ENCODE measurements at places on chromosomes 6 and 20.

GRCh38 chr20:10541668-10542411 lies 106.7 kb downstream of the SLX4IP start:
- DNase-seq: no peak

DNA sequence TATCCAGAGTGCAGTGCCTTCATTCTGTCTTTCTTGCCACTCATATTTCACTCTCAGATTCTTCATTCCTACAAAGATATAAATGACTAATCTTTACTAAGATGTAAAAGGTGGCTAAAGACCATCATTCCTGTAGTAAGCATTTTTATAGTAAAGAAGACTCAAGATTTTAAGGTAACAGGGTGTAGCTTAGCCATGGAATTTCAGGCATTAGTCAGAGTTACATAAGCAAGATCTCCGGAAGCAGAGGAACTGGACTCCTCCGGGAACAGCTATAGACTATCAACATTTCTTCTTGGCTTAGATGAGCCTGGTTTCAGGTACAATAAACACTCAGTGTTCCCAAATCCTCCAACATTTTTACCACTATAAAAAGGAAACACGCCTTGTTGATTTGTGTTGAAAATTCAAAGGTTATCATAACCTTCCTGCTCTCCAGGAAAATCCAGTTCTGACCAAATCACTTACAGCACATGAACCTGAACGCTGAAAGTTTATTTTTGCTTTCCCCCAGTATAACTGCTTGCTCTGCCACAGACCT lies 23.7 kb downstream of the SERPINB1 start:
- no peak for DNase-seq

GRCh38 chr6:36678488-36679042 lies at the start of gene CDKN1A:
Gene CDKN1A (plus strand): TSS chr6:36678714. CDS start chr6:36684102, 5,388 bp downstream.
- peak; percentile 39 for DNase-seq

DNA sequence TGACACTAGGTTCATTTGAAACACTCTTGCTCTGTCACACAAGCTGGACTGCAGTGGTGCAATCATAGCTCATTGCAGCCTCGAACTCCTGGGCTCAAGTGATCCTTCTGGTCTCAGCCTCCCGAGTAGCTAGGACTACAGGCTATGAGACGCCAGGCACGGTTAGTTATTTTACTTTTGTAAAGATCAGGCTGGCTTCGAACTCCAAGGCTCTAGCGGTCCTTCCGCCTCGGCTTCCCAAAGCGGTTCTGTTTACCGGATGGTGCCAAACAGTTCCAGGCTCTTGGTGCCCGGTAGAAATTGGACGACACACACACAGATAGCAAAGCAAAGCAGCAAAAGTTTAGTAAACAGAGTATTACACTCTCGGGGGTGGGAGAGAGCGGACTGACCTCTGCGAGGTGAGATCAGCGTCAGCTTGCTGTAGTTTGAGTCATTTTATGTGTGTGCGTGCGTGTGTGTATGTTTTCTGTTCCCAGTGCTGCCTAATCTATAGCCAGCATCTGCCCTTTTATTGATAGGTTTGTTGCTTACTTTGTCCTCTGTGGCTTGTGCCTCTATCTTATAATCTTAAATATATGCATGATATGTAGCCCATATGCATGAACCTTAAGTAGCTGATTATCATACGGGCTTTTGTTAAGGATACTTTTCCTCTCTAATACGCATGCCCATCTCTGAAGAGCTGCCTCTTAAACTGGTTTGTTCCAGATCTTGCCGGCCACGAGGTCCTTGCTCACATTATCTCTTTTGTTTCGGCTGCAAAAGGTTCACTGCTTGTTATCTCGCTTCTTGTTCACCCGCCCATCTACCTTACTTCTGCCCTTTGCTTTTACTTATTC lies 75.2 kb downstream of the OR2B2 start:
- no peak for DNase-seq

GRCh38 chr6:32198345-32198696 lies 5.9 kb upstream of the GPSM3 start:
- no peak for DNase-seq

- DNase-seq: no peak
These were observed 228.8 kb downstream of the DHX35 start for GRCh38 chr20:39190666-39191570.

- DNase-seq: no peak
These were observed 17.9 kb upstream of the PNPLA1 start for GRCh38 chr6:36252005-36252404.

GRCh38 chr6:100116411-100117194 lies 122.6 kb upstream of the MCHR2 start:
- DNase-seq: peak; percentile 47

DNA sequence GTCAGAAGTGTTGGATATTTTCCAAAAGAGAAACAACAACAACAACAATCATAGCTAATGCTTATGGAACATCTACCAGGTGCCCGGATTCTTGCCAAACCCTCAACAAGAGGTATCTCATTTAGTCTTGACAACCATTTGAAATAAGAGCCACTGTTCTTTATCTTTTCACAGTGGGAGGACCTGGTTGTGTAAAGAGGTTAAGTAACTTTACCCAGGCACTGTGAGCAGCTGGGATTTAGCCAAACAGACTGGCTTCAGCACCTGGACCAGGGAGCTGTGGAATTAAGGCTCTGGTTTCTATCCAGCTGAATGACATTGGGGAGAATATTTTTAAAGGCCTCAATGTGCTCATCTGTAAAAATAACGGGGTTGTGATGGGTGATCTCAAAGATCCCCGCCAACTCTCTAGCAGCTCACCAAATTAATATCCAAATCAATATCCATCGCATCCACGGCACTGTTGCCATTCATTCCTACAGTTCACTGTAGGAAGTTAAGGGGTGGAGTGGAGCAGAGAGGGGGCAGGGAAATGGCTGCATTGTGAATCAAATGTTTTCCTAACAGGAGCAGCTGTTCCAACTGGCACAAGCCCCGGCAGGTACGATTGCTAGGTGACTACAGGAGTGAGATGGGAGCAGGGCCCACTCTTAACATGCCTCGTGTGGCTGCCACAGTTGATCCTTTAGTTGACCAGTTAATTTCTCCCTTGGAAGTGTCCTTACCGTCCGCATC lies 61.8 kb downstream of the GCNT2 start:
- DNase-seq: no peak

DNA sequence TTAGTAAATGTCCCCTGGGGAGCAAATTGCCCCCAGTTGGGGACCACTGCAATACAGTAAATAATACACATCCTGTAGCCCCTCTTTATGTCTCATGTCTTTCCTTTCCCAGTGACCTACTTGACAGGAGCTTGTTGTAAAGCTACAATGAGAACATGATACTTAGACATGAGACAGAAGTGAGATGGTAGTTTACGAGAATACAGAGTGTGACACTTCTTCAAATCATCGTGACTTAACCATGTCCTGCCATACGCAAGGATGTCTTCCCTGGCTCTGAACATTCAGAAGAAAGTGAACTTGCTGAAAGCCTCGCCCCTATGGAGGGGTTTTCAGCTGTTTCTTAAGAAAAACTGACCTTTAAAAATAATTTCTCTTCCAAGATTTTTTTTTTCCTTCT lies 101.0 kb upstream of the SPACA1 start:
- DNase-seq: no peak

DNA sequence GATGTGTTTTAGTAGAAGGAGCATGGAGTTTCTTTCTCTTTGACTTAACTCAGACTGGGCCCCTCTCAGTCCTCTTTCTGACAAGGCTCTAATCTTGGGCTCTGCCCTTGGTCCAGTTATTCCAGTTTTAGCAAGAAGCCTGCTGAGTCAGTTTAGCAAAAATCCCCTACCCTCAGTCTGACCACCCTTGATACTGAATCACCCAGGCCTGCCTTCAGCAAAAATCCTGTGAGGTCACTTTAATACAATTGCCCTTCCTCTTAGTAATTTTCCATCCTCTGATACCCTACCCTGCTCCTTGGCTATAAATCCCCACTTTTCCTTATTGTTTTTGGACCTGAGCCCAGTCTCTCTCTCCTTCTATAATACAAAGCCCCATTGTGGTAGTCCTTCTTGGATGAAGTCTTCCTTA lies 326.7 kb upstream of the NOX3 start:
- peak; percentile 5 for DNase-seq

- no peak for DNase-seq
These were observed 39.5 kb downstream of the ACSS2 start for GRCh38 chr20:34915749-34916455.

DNA sequence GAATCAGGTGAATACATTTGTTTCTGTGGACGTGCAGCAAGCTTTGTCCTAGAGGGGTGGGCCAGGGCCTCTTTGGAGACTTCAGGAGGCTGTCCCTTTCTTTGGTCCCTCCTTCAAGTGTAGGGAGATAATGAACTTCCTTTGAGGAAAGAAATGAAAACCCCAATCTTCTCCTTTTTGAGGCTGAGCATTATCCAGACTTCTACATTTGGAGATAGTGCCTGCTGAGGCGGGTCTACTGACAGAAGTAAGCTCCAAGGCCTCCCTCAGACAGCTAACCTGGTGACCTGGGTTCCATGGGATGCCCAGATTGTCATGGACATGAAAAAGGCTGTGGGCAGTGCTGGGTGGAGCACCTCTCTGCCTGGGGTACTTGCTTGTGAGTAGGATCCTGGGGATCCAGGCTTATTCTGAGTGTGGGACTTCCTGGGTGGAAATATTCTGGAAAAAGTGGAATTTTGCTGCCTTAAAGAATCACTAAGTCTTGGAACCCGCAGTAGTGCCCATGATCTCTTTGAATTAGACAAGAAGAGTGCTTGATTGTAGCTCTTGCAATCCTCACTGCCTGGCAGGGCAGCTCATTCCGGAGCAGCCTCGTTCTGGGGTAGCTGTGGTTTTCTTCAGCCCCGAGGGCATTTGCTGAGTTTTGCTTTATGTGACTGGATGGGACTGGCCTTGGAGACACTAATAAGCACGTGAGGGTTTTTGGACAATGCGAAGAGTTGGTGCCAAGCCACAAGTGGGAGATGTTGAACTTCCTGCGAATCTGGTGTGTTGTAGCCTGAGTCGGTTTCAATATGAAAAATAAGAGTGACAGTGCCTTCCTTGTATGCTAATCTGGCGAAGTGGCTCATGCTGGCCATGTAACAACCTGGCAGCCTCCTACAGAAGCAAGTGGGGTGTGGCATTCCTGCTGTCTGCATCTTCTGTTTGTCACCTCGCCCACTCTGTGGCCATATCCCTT lies 28.1 kb downstream of the SNRNP48 start:
- no peak for DNase-seq

DNA sequence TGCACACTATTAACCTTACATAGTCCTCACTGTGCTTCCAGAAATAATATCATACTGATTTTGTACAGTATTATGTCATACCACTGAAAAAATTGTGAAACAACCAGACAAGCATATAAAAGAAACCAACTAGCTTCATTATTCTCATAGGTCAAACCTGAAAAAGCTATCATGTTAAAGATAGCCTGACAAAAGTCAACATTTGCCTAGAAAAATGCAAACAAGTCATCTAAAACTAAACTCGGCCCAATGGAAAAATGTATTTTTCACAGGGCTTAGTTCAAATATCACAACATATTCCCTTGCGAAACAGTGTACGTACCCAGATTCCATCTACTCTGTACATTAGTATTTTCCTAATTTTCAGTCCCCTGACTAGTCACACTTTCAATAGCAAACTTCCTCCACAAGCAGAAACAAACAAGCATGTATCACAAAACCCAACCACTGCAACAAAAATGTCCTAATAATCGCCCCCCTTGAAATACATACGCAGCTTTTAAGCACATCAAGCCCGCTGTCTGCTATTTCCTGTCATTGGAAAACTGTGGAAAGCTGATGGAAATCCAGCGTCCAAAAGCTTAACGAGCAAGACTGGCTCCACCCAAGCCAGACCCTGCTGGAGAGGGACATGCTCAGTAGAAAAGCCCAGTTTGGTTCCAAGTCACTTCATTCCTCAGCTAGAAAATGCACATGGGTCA lies 93.1 kb downstream of the EPB41L2 start:
- DNase-seq: no peak

GRCh38 chr6:76837564-76837963 lies 625.7 kb downstream of the HTR1B start:
- DNase-seq: no peak

DNA sequence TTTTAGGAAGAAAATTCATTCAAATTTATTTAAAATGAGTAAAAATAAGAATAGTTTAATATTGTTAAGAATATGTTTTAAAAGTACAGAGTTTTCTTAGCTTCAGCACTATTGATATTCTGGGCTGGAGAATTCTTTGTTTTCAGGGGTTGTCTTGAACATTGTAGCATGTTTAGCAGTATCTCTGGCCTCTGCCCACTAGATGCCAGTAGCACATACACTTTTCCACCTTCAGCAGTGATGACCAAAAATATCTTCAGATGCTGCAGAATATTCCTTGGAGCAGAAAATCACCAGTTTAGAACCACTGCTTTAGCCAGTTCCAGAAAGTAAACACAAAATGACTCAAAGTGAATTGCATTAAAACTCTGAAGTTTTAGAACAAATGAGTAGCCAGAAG lies 19.4 kb upstream of the SDHAF4 start:
- no peak for DNase-seq

GRCh38 chr6:155889410-155889809 lies 433.8 kb upstream of the NOX3 start:
- DNase-seq: no peak

DNA sequence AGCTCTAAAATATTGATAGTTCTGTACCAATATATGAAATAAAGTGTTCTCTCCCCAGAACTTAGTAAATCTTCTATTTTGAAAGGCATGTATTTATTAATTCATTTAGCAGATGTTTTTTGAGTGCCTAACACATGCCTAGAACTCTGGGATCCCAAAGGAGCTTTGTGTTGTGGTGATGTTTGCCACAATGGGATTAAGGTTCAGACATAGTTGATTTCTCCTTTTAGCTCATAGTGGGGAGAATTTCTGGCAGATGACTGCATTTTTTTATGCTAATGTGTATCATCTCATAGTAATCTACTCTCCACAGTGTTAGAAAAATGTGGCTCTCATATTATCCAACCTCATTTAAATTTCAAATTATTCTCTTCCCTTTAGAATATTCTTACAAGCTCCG lies 21.7 kb downstream of the MYB start:
- DNase-seq: no peak

DNA sequence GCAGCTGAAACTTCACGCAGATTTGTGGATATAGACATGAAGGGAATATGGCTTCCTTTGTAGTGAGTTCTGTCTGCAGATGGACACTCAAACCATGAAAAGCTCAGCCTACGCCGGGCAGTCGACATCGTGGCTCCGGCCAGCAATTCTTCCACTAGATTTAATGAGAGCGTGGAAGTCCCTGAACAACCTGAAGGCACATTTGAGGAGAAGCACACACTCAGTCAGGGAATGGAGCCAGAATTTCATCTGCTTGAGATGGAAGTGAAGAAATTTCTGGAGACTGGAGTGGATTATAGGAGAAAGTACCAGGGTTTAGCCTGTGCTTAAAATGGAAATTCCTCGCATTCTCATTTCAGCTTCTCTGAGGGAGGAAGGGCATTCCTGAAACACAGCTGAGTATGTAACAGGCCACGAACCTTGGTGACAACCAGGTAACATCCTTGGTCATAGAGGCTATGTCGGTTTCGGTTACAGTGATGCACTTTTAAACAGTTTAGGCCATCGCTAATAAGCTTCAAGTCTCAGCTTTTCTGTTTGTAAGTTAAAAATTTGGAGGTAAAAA lies 80.5 kb upstream of the AGPAT4 start:
- no peak for DNase-seq

Measured in NCI-H524 treated with DMSO at 0.1 percent for 48 hours (cell line).